ENCODE measurements at places on chromosomes 16 and 17.

DNA sequence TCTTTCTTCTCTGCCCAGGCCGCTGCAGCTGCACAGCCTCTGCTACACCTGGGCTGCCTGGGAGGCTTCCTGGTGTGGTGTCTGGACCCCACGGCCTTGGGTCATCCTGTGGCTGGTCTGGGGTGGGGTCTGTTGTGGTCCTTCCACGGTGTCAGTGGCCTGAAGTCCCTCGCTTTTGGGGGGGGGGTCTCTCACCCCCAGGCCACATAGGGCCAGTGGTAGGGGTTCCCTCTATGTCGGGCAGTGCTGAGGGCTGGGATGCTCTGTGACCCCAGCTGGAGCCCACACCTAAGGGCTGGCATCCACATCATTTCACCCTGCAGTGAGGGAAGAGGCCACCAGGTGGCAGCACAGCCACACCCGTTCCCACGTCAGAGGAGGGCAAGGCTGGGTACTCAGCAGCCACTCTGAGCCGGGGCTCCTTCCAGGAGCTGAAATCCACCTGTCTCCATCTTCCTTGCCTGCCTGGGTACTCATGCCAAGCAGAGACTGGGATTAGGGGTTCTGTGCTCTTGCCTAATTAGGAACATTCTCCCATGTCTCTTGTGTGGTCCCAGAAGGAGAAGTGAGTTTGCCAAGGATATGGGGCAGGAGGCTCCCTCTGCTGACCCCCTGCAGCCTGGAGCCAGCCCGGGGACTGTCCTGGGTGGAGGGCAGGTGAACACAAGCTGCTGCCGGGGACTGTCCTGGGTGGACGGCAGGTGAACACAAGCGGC lies 13.0 kb downstream of the ENGASE start:
- peak; percentile 54 for DNase-seq

GRCh38 chr16:17773698-17774101 lies 302.9 kb upstream of the XYLT1 start:
- no peak for DNase-seq

DNA sequence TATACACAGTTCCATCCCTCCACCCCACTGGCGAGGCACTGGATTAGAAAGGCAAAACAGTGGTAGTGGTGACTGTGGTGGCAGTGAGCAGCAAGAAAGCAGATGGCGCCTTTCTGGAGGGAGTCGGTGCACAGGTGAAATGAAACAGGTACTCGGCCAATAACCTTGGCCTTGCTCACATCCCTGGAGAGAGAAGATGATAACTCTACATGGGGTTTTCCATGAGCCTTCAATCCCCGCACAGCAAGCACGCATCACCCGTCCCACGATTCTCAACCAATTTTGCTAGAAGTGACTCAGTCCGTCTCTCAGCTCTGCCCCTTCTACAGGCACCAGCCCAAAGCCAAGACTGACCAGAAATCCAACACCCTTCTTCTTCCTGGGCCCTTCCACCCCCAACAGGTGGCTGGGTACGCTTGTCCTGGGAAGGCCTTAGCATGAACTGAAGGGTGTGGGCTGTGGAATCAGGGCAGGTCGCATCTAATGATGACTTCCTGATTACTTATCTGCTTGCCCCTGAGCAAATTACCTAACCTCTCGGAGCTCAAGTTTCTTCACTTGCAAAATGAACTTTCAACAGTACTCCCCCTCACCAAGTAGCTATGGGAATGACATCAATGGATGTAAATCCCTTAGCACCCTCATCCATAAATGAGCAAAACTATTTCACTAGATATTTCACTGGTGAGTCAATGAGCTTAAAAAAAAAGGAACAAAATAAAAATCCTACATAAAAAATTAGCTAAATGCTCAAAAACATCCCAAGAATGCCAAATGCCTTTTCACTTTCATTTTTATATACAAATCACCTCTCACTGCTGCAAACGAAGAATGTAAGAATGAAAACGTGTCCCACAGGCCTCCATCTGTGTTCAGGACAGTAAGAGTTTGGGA lies 18.0 kb downstream of the XPO6 start:
- DNase-seq = no peak

GRCh38 chr16:9594946-9595345 lies 503.5 kb downstream of the HAPSTR1 start:
- DNase-seq = no peak

- DNase-seq = peak; percentile 94
These were observed 2.3 kb downstream of the BORCS6 start for GRCh38 chr17:8187517-8188262.

Data from NCI-H187 (cell line).